Stimulated activated CD4-positive, alpha-beta T cell treated with anti-CD3 and anti-CD28 coated beads, Interleukin-15, amount 100 ng/mL, for 1 hour (primary cell): ENCODE measurements at places on chromosomes 1 and 21.

- DNase-seq = no peak
These were observed 16.7 kb upstream of the ERICH3 start for GRCh38 chr1:74690364-74690696.

- DNase-seq = no peak
These were observed 1.0 kb upstream of the PRDM15 start for GRCh38 chr21:41880153-41880552.

GRCh38 chr21:34537838-34538237, 25.8 kb upstream of the KCNE1 start:
- no peak for DNase-seq

- no peak for DNase-seq
These were observed 442.3 kb upstream of the CHRM3 start for GRCh38 chr1:238944028-238944427.

DNA sequence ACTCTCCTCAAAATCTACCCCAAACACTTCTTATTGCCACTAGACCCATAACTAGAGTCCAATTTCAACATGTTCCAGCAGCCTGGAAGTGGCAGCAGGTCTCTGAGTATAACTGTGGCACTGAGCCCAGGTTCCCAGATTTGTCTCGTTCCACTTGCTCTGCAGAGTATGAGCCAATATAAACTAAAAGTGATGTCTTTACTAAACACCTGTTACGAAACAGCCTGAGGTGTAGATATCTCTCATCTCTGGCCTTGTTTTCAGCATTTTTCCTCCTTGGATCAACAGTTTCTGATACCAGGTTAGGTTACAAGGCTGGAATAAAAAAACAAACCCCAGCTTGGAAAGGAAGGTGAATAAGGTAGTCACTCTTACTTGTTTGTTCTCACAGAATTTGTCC, 25.2 kb upstream of the PRDX6 start:
- no peak for DNase-seq

DNA sequence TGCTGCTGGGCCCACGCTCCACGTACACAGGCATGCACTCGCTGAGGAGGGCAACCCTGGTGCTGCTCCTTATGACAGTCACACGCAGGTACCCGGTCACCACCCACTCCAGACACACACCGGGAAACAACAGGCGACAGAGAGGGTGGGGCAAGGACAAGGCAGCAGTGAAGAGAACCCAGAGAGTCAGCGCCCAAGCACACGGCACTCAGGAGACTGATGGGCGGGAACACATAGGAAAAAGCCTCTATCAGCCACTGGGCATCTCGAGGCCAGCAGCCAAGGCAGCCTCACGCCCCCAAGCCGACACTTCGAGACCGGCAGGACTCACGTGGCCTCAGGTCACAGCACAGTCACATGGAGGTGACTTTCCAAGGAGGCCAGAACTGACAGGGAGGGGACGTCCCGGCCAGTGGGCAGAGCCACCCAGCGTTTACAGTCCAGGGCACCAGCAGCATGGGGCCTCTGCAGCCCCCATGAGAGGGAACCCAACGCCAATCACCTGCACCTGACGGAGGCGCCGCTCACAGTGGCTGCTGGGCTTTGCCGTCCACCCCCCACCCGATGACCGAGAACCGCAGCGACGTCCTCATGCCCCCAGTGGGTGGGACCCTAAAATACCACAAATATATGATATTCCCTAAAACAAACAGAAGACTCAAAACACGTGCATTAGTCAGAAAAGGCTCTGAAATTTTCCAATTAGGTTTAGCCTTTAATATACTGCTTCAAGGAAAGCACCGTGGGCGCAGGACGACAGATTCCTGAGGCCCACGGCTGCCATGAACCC, 19.7 kb downstream of the PTTG1IP start:
- no peak for DNase-seq

GRCh38 chr1:80966266-80966665, 834.5 kb upstream of the ADGRL2 start:
- no peak for DNase-seq

GRCh38 chr1:186426118-186426517, 34.8 kb downstream of the PDC start:
- no peak for DNase-seq

- no peak for DNase-seq
These were observed 144.8 kb downstream of the ETS2 start for GRCh38 chr21:38950435-38951094.

- DNase-seq = no peak
These were observed at the start of gene LRRC7 for GRCh38 chr1:69567652-69568420. LRRC7 (plus strand) TSS chr1:69567922; CDS start chr1:69568640, 718 bp downstream.

DNA sequence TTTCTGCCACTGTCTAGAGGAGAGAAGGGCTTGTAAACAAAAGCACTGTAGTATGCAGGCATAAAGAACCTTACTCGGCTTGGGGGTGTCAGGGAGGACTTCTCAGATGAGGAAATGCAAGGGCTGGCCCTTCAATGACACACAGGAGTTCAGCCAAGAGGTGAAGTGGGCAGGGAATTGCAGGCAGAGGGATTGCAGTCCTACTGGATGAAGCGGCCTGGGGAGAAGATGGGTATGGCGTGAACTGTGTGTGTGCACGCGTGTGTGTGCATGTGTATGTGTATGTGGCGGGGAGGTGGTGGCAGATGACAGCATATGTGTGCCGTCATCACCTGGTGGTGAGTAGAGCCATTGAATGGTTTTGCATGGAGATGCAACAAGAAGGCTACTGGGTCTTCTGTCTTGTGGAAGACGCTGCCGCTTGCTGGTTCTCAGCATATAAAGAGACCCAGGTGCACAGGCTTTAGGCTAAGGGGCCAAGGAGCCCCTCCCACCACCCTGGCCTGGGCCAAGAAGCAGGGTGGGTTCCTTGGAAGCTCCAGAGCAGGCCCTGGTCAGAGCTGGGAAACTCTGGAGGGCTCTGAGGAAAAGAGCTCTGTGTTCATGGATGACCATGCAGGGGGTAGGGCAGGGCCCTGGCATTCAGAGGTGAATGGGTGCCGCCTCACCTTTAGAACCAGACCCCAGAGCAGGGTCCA, 4.1 kb upstream of the EPS8L3 start:
- no peak for DNase-seq

DNA sequence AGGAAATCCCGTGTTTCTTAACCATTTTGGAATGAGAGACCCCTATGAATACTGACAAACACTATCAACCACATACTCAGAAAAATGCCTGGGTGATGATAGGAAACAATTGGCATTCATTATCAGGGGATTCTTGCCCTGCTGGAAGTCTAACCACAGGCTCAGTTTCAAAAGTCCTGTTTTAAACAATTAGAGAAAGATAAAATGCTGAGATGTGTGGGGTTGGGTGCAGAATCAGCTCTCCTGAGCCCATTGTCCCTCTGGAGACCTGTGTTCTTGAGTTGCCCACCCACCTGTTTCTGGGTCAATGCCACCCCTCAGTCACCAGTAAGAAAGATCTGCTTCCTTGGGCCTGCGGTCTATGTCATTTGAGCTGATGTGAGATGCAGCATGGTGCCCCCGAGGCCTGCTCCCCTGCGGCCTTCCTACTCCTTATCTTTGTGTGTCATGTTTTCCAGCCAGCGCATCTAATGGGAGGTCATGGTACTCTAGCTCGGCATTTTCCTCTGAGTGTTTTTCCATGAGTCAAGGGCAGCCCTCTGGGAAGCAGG, 130.3 kb upstream of the PLXNA2 start:
- DNase-seq = no peak

DNA sequence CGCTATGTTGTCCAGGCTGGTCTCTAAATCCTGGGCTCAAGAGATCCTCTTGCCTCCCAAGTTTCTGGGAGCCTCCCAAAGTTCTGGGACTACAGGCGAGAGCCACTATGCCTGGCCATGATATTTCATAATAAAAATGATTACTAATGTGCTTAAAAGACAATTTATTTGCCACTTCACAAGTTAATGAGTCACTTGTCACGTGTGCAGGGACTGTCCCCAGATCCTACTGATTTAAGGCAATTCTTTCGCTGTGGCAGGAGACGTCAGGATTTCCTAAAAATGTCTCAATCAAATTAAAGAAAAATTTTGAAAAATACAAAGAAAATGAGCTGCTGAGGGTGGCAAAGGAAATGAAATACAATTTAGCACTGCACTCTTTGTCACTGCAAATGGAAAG, 43.5 kb downstream of the B3GALNT2 start:
- no peak for DNase-seq

DNA sequence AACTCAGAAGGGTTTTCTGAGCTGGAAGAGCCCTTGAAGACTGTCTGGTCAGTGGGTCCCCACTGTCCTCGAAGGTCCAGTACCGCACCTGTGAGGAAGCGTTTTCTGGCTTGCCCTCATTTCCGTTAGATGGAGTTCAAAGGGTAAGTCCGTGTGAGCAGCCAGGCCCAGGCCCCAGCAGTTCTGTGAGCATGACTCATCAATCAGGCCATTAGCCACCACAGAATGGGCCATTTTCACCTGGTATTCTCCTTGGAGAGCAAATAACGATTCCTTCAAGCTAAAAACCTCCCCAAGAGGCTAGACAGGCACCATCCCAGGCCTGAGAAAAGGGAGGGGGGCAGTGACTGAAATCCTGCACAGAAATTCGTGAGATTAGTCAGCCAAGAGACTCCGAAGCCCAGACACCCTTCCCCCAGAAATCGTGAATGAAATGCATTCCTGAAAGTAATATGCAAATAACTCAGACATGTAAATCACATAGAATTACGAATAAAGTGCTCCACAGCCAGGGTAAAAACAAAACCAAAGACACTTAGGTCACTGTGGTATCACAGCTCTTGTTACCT, 66.0 kb downstream of the BCAR3 start:
- no peak for DNase-seq

DNA sequence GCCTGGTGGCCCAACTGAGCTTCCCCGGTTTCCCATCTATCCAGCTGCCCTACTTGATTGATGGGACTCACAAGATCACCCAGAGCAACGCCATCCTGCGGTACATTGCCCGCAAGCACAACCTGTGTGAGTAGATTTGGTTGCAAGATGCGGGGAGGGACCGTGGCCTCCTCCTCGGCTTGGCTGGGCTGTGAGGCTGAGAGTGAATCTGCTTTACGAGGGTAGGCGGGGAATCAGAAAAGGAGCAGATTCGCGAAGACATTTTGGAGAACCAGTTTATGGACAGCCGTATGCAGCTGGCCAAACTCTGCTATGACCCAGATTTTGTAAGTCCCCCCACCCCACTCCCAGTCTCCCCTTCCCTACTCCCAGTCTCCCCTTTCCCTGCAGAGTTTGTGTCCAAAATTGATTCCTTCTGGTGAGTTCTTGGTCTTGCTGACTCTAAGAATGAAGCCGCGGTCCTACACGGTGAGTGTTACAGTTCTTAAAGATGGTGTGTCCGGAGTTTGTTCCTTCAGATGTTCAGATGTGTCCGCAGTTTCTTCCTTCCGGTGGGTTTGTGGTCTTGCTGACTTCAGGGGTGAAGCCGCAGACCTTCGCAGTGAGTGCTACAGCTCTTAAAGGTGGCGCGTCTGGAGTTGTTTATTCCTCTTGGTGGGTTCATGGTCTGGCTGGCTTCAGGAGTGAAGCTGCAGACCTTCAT, 1.5 kb downstream of the GSTM2 start:
- no peak for DNase-seq

DNA sequence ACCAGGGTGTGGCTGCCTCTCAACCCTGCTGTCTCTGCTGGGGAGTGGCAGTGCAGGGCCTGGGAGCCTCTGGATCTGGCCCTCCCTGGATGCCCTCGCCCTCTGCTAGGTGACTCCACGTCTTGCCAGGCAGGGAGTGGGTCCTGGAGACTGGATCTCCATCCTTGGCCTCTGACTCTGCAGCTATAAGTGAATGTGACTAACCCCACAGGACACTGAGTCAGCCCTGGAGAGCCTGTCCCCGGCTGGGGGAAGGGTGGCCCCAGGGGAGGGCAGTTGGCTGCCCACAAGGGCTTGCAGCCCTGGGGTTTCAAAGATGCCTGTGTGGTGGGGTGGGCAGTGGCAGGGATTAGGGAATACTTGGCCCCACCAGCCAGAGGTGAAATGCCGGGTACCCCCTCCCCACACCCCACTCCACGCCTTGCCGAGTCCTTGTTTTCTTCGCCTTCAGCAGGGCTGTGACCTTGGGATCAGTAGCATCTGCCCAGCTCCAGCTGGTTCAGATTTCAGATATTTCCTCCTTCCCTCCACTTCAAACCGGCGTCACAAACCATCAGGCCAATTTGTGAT, 1.9 kb upstream of the MYBPH start:
- DNase-seq = no peak
